ENCODE measurements at places on chromosomes 11 and 22.

DNA sequence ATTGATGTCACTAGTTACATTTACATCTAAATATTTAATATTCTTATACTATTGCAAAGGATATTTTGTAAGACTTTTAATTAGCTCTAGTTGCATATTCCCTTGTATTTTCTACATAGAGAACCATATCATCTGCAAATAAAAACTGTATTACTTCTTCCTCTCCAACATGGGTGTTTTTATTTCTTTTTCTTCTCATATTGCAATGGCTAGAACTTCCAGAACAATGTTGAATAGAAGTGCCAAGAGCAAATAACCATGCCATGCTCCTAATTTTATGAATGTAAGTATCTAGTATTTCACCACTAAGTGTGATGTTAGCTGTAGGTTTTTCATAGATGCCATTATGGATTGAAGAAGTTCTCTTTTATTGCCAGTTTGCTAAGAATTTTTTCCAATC, 321.8 kb upstream of the NCAM1 start:
- no peak for DNase-seq

GRCh38 chr11:134515081-134515960, 103.3 kb upstream of the B3GAT1 start:
- no peak for DNase-seq

DNA sequence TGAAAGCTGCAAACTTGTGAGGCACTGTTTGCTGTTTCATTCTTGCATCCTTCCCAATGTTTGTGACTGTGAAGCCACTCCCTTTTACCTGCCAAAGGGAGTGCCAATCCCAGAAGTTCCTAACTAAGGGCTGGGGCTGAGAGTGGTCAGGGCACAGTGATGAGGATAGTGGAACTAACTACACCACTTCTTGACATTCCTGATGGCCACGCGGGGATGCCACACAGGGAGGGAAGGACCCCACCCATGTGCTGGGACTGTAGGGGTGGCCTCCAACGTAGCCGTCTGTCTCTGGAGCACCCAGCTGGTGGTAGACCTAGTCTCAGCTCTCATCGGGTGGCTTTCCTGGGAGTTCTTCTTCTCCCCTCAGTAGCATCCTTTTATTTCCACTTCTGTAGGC, 335.5 kb downstream of the CADM1 start:
- no peak for DNase-seq

DNA sequence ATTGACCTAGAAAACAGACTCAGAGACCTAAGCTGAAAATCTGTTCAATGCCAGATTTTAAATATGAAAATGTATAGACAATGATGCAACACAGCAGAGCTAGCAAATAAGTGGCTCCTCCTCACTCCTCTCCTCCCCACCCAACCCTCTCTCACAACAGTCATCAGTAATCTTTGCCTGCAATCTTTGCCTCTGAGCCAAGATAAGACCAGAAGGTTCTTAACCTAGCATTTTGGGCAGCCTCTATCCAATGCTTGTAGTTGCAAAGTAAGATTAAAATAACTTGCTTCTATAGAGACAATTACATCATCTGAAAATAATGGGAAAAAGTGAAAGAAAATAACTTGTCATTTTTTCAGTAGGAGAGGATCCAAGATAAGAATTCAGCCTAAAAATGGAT, 117.3 kb downstream of the PARVA start:
- DNase-seq = no peak

GRCh38 chr11:31236143-31236542, 133.4 kb downstream of the DCDC1 start:
- DNase-seq = no peak

- DNase-seq = no peak
Measured at GRCh38 chr11:2390725-2391151, 9.8 kb upstream of the TSSC4 start.

DNA sequence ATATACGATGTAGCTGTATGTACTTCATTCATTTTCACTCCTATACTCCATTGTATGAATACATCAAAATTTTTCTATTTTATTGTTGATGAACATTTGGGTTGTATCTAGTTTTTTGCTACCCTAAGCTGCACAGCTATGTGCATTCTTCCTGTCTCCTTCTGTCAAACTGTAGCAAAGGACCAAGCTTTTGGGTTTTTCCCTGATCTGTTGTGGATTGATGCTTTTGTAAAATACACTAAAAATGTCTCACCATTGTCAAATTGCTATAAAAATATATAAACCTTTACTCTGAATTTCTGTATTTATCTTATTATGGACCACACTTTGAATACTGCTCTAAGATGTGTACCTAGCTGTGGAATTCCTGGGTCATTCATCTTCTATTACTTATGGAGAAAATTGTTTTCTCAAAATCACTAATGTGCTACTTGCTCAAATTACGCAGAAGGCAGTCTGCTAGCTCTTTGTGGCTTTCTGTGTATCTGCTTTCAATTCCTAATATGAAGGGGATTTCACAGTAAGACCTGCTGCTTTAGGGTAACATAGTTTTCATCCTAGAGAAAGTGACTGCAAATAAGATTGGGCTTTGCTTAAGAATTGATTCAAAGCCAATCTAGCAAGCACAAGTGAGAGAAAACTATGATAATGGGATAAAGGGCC, 123.4 kb downstream of the CYP2R1 start:
- no peak for DNase-seq

- DNase-seq = peak; percentile 11
Measured at GRCh38 chr22:37051391-37052385, at the start of gene KCTD17. Gene KCTD17, plus strand, starts transcription at chr22:37051742. Its CDS starts 19 bp downstream, at chr22:37051761.

GRCh38 chr11:5690216-5690615, 626 bp downstream of the TRIM22 start:
- no peak for DNase-seq

Data from C1 segment of cervical spinal cord (tissue), 14 donors.